Uterus (tissue), 4 donors: ENCODE measurements at places on chromosomes 6 and 20.

- no peak for DNase-seq
- no peak overlapping the region for H3K27ac ChIP-seq
- no peak overlapping the region for H3K4me3 ChIP-seq
Measured at GRCh38 chr20:10061641-10062040, 26.9 kb downstream of the ANKEF1 start.

- H3K27ac ChIP-seq, result no peak overlapping the region
- no peaks in the 10 kb centered on the region for H3K4me1 ChIP-seq
- no peaks in the 10 kb centered on the region for H3K36me3 ChIP-seq
- H3K4me3 ChIP-seq, result no peak overlapping the region
- H3K27me3 ChIP-seq, result no peaks in the 10 kb centered on the region
Measured at GRCh38 chr6:158786645-158787304, 32.4 kb downstream of the EZR start.

DNA sequence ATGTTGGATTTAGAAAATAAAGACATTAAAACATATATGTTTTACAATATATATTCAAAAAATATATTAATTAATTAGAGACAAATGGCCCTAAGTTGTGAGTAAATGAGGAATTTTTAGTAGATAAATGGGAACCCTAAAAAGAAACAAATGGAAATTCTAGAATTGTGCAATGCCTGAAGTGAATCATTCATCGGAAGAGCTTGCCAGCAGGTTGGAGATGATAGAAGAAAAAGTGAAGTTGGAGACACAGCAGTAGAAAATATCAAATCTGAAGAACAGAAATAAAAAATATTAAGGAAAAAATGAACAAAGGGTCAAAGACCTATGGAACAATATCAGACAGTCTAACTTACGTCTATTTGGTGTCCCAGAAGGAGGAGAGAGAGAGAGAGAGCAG is 109.4 kb upstream of the NEDD9 start:
- no peak for DNase-seq
- no peak overlapping the region for H3K27ac ChIP-seq
- no peaks in the 10 kb centered on the region for H3K4me1 ChIP-seq
- no peaks in the 10 kb centered on the region for H3K27me3 ChIP-seq
- H3K36me3 ChIP-seq, result no peaks in the 10 kb centered on the region
- H3K4me3 ChIP-seq, result no peak overlapping the region

GRCh38 chr6:126427713-126428112 is 87.8 kb downstream of the CENPW start:
- no peak overlapping the region for H3K4me3 ChIP-seq
- H3K4me1 ChIP-seq, result no peaks in the 10 kb centered on the region
- DNase-seq, result no peak
- H3K27ac ChIP-seq, result no peak overlapping the region

- H3K36me3 ChIP-seq, result no peaks in the 10 kb centered on the region
- H3K27ac ChIP-seq, result no peak overlapping the region
- no peaks in the 10 kb centered on the region for H3K27me3 ChIP-seq
- no peaks in the 10 kb centered on the region for H3K4me1 ChIP-seq
- no peak overlapping the region for H3K4me3 ChIP-seq
Measured at GRCh38 chr6:27962506-27962905, 5.5 kb downstream of the OR2B6 start.

- no peaks in the 10 kb centered on the region for H3K4me1 ChIP-seq
- no peaks in the 10 kb centered on the region for H3K36me3 ChIP-seq
- H3K4me3 ChIP-seq, result no peak overlapping the region
- no peak for DNase-seq
Measured at GRCh38 chr6:127517693-127518092, 1.4 kb downstream of the MTCL3 start.

- no peaks in the 10 kb centered on the region for H3K4me1 ChIP-seq
- H3K27me3 ChIP-seq, result no peaks in the 10 kb centered on the region
- no peak overlapping the region for H3K27ac ChIP-seq
- no peak overlapping the region for H3K4me3 ChIP-seq
Measured at GRCh38 chr20:60272790-60273189, 314.6 kb downstream of the CDH26 start.

GRCh38 chr6:162546905-162547304 is 180.7 kb downstream of the PRKN start:
- H3K36me3 ChIP-seq, result no peaks in the 10 kb centered on the region
- no peak overlapping the region for H3K4me3 ChIP-seq
- H3K4me1 ChIP-seq, result no peaks in the 10 kb centered on the region
- H3K27ac ChIP-seq, result no peak overlapping the region
- no peaks in the 10 kb centered on the region for H3K27me3 ChIP-seq
- no peak for DNase-seq

DNA sequence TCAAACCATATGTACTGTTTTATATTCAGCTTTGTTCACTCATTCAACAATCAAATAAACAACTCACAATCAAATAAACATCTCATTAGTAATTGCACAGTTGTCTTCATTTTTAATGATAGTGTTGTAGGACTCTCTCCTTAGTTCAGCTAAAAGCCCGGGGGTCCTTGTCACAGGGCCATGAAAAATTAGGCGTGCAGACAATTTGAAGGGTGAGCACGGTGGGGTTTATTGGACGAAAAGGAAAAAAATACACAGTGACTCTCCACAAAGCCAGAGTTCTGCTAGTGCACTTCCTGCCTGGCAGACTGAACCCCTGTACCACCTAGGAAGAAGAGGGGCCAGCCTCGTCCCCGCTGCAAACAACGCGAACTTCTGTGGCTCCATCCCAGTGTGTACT is 257.6 kb upstream of the FLRT3 start:
- H3K27ac ChIP-seq, result no peak overlapping the region
- H3K4me3 ChIP-seq, result no peak overlapping the region
- H3K27me3 ChIP-seq, result no peaks in the 10 kb centered on the region
- H3K36me3 ChIP-seq, result no peaks in the 10 kb centered on the region

- H3K4me1 ChIP-seq, result no peaks in the 10 kb centered on the region
- H3K27ac ChIP-seq, result peak overlapping the region; percentile 82
- no peaks in the 10 kb centered on the region for H3K27me3 ChIP-seq
- H3K36me3 ChIP-seq, result no peaks in the 10 kb centered on the region
- DNase-seq, result no peak
- H3K4me3 ChIP-seq, result no peak overlapping the region
Measured at GRCh38 chr6:33772082-33772830, 16.7 kb downstream of the LEMD2 start.

DNA sequence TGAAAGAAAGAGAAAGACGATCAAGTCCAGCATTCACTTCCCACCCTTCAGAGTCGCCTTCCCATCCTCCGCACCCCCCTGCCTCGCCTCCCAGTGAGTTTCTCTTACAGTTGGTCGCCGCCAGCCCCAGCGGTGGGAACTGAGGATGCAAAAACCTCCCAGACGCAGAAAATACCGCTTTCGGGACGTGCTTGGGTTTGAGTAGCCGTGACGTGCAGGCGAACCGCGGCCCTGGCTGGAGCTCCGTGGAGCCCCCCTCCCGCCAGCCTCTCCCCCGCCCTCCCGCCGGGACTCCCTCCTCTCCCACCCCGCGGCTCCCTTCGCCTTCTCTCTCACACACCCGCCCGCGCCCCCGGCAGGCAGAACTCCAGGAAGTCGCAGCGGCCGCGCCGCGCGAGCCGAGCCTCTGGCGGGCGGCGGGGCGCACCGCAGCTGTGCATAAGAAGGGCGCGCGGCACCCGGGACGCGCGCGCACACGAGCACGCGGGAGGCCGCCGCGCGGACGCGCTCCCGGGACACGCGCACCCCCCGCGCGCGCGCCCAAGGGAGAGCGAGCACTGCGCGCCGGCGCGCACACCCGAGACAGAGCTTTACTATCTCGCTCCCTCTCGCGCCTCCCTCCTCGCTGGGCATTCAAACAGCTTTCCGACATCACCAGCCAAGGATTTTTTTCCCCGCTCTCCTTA is at the start of gene ADGRB3:
Gene ADGRB3 (plus strand): TSS at position 557 of the 686 bp plus-strand sequence. CDS start 3,394 bp downstream, outside the sequence.
- H3K27ac ChIP-seq, result peak within 1 kb of the TSS; percentile 87
- no peaks in the 10 kb centered on the region for H3K36me3 ChIP-seq
- H3K27me3 ChIP-seq, result no peaks in the 10 kb centered on the region

DNA sequence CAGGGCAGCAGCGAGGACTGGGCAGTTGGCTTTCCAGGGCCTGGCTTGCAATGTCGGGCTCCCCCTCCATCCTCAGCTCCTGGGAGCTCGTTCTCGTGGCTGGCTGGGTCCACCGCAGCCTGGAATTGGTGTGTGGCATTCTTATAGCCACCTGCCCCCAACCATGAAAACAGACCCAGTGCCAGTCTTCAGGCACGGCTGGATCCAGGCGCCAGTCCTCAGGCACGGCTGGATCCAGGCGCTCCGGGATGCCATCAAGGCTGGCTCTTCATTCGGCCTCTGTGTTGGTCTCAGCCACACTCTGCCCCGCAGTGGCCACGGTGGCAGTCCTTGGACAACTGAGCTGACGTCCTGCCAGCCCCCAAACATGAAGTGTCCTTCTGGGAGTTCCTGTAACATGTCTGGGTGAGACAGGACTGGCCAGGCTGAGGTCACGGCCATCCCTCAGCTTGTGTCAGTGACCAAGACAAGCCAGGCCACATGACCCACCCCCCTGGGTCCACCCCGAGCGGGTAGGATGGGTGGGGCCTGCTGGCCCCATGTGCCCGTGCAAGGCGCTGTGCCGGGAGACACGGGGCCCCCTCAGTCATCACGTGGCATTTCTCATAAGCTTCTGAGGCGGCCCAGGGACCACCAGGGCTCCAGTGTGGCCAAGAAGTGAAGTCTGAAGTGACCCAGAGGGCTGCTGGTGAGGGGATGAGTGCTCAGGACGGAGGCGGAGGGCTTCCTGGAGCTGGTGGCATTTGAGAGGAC is 99.0 kb downstream of the TAF4 start:
- H3K4me1 ChIP-seq, result no peaks in the 10 kb centered on the region
- H3K27ac ChIP-seq, result no peak overlapping the region
- no peaks in the 10 kb centered on the region for H3K27me3 ChIP-seq
- H3K36me3 ChIP-seq, result no peaks in the 10 kb centered on the region
- H3K4me3 ChIP-seq, result no peak overlapping the region
- DNase-seq, result no peak

DNA sequence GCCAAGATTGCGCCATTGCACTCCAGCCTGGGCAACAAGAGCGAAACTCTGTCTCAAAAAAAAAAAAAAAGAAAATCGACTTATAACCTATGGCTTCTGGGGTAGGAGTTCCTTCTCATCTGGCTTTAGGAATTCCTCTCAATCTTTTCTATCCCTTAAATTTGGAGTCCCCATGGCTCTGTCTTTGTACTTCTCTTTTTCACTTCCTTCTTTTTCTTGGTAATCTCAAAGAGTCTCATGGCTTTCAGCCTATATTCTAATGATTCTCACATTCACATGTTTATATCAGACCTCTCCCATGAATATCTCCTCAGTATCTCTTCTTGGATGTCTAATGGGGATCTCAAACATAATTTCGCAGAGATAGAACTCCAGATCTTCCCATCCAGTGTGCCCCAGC is 42.8 kb upstream of the RALGAPA2 start:
- DNase-seq, result no peak
- no peak overlapping the region for H3K4me3 ChIP-seq
- no peaks in the 10 kb centered on the region for H3K4me1 ChIP-seq
- no peaks in the 10 kb centered on the region for H3K36me3 ChIP-seq
- H3K27me3 ChIP-seq, result no peaks in the 10 kb centered on the region

- H3K27ac ChIP-seq, result no peak overlapping the region
- no peaks in the 10 kb centered on the region for H3K27me3 ChIP-seq
- H3K36me3 ChIP-seq, result no peaks in the 10 kb centered on the region
- no peak overlapping the region for H3K4me3 ChIP-seq
- no peaks in the 10 kb centered on the region for H3K4me1 ChIP-seq
Measured at GRCh38 chr20:51734876-51735720, 33.1 kb downstream of the ATP9A start.

DNA sequence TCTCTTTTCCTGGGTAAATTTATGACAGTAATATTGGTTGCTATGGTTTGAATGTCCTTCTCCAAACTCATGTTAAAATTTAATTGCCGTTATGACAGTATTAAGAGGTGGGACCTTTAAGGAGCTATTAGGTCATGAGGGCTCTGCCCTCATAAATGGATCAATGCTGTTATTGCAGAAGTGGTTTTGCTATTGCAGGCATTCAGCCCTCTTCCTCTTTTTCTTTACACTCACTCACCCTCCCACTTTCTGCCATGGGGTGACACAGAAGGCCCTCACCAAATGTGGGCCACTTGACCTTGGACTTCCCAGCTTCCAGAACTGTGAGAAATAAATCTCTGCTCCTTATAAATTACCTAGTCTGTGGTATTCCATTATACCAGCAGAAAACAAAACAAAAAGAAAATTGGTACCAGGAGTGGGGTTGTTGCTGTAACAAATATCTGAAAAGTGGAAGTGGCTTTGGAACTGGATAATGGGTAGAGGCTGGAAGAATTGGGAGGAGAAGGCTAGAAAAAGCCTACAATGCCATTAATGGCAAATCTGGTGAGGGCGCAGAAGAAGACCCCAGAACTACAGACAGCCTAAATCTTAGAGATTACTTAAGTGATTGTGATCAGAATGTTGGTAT is 24.8 kb upstream of the IGF2R start:
- no peaks in the 10 kb centered on the region for H3K4me1 ChIP-seq
- H3K27me3 ChIP-seq, result no peaks in the 10 kb centered on the region
- no peak for DNase-seq
- no peaks in the 10 kb centered on the region for H3K36me3 ChIP-seq
- H3K27ac ChIP-seq, result no peak overlapping the region
- no peak overlapping the region for H3K4me3 ChIP-seq

DNA sequence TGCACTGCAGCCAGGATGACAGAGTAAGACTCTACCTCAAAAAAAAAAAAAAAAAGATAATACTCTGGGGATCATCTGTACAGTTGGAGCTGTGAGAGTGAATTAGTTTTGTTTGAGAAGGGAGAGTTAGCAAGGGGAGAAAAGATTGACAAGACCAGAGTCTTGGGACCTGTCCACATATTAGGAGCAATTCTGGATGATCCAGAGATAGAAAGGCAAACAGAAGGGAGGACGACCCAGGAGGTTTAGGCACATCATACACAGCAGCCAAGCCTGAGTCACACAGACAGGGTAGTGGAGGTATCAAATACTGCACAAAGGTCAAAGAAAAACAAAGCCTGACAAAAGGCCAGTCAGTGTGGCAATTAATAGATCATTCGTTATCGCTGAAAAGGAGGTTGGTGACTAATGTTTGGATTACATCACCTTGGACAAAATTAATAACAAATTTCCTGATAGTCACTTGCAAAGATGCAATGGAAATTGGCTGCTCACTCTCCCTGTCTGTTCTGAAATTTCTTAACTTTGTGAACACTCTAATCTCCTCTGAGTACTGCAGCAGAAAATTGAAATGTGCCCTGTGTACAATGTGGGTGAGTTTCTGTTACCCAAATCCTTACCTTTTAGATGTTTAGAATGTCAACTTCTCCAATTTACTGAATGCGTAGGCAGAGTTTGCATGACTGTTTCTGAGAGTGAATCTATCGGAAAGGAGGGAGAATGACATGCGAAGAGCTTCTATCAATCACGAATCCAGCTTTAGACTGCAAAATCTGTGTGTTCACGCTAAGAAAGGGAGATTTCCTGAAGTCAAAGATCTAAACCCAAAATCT is 105.4 kb downstream of the TSHZ2 start:
- DNase-seq, result peak; percentile 35
- peak overlapping the region; percentile 56 for H3K27ac ChIP-seq
- H3K27me3 ChIP-seq, result no peaks in the 10 kb centered on the region
- H3K36me3 ChIP-seq, result no peaks in the 10 kb centered on the region

- no peaks in the 10 kb centered on the region for H3K27me3 ChIP-seq
- no peak overlapping the region for H3K4me3 ChIP-seq
- no peaks in the 10 kb centered on the region for H3K36me3 ChIP-seq
Measured at GRCh38 chr6:137903933-137904821, 37.1 kb downstream of the TNFAIP3 start.
